CD4-positive, CD25-positive, alpha-beta regulatory T cell (primary cell): ENCODE measurements at places on chromosomes 4 and X. TPM values are rescaled to one million over a fixed set of nuclear protein-coding genes. Genes with fewer than 3 reads are reported as not detected.

Gene FGB
- not detected for polyA plus RNA-seq

Gene AMTN
- polyA plus RNA-seq = not detected

Gene ADAMTS3
- not detected for polyA plus RNA-seq

Gene UBL4A
- 59.5 TPM for polyA plus RNA-seq

Gene SMIM10
- polyA plus RNA-seq = not detected

Gene PASD1
- not detected for polyA plus RNA-seq

Gene NPNT
- not detected for polyA plus RNA-seq

Gene GABRG1
- not detected for polyA plus RNA-seq

Gene CRLF2
- 1.4 TPM for polyA plus RNA-seq

Gene TMEM144
- polyA plus RNA-seq = not detected

Gene CT83
- polyA plus RNA-seq = not detected

Gene CXorf49
- polyA plus RNA-seq = not detected

Gene MAGEC2
- not detected for polyA plus RNA-seq

Gene CT45A3
- not detected for polyA plus RNA-seq

Gene EXOC1L
- polyA plus RNA-seq = not detected

Gene SSX4B
- polyA plus RNA-seq = not detected

Gene CLDN22
- polyA plus RNA-seq = not detected

Gene DDX53
- polyA plus RNA-seq = not detected

Gene UNC5C
- polyA plus RNA-seq = 0.13 TPM

Gene USP9X
- 19.5 TPM for polyA plus RNA-seq

Gene UGT2B7
- polyA plus RNA-seq = not detected

Gene GLOD5
- polyA plus RNA-seq = not detected

Gene MSN
- 500 TPM for polyA plus RNA-seq

Gene HTN3
- polyA plus RNA-seq = not detected

Gene MSX1
- polyA plus RNA-seq = 0.32 TPM

Gene ZFP42
- polyA plus RNA-seq = not detected

Gene PWWP3B
- polyA plus RNA-seq = not detected

Gene MAGEA1
- not detected for polyA plus RNA-seq

Gene SHISA3
- polyA plus RNA-seq = not detected

Gene RASSF6
- polyA plus RNA-seq = not detected

Gene CLNK
- 2.5 TPM for polyA plus RNA-seq

Gene CENPVL3
- polyA plus RNA-seq = not detected

Gene ITGB1BP2
- not detected for polyA plus RNA-seq

Gene BANK1
- 2.9 TPM for polyA plus RNA-seq

Gene SH2D1A
- 84.3 TPM for polyA plus RNA-seq

Gene LPAR4
- not detected for polyA plus RNA-seq

Gene ATOH1
- not detected for polyA plus RNA-seq

Gene XAGE2
- polyA plus RNA-seq = not detected

Gene CYBB
- 0.60 TPM for polyA plus RNA-seq

Gene TLR2
- 0.64 TPM for polyA plus RNA-seq

Gene PPP1R2C
- not detected for polyA plus RNA-seq

Gene BTC
- not detected for polyA plus RNA-seq

Gene MAGED4B
- 2.9 TPM for polyA plus RNA-seq

Gene ODAPH
- not detected for polyA plus RNA-seq

Gene COQ2
- 5.8 TPM for polyA plus RNA-seq

Gene RAB9B
- polyA plus RNA-seq = 0.05 TPM

Gene BMX
- polyA plus RNA-seq = not detected

Gene UGT2B17
- polyA plus RNA-seq = not detected

Gene ETNPPL
- not detected for polyA plus RNA-seq

Gene CCDC149
- polyA plus RNA-seq = not detected

Gene BTK
- 0.10 TPM for polyA plus RNA-seq

Gene CENPI
- polyA plus RNA-seq = 0.07 TPM

Gene MFAP3L
- 0.28 TPM for polyA plus RNA-seq

Gene KCNIP4
- not detected for polyA plus RNA-seq

Gene CHIC2
- polyA plus RNA-seq = 74.5 TPM

Gene MAML3
- 0.20 TPM for polyA plus RNA-seq
